K562 (cell line): ENCODE measurements at places on chromosomes 7 and 10. TPM values are rescaled to one million over a fixed set of nuclear protein-coding genes. Genes with fewer than 3 reads are reported as not detected.

- H3K4me1 ChIP-seq: no peaks in the 10 kb centered on the region
- no peaks in the 10 kb centered on the region for H3K36me3 ChIP-seq
- H3K27me3 ChIP-seq: peaks cover 63% of the 10 kb centered on the region
- DNase-seq: no peak
Measured at GRCh38 chr7:97006055-97006815, 882 bp downstream of the DLX6 start.

The ACSL5 gene
- total RNA-seq: 0.47 and 0.51 TPM in 2 replicates

The ABCB4 gene
- total RNA-seq: 0.27 and 0.73 TPM in 2 replicates

The CALCR gene
- 0.09 and 0.16 TPM in 2 replicates for total RNA-seq

The NIPSNAP2 gene
- 52.5 and 52.7 TPM in 2 replicates for total RNA-seq
